ENCODE measurements at places on chromosomes 13 and 19. TPM values are rescaled to one million over a fixed set of nuclear protein-coding genes. Genes with fewer than 3 reads are reported as not detected.

DNA sequence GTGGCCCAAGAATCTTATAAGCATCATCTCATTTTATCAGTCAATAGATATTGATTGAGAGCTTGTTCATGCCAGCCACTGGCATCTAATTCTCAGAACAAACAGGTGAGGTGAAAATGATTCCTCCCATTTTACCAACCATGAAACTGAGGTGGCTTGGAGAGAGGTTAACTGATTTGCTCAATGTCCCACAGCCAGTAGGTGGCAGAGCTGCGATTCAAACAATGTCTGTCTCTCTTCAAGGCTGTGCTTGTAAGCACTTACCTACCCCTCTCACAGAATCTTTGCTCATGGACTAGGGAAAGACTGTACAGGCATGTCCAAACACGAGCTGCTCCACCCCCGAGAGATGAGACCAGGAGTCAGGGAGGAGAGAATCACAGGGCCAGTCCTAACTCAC lies 21.5 kb upstream of the GSX1 start:
- DNase-seq, result no peak

DNA sequence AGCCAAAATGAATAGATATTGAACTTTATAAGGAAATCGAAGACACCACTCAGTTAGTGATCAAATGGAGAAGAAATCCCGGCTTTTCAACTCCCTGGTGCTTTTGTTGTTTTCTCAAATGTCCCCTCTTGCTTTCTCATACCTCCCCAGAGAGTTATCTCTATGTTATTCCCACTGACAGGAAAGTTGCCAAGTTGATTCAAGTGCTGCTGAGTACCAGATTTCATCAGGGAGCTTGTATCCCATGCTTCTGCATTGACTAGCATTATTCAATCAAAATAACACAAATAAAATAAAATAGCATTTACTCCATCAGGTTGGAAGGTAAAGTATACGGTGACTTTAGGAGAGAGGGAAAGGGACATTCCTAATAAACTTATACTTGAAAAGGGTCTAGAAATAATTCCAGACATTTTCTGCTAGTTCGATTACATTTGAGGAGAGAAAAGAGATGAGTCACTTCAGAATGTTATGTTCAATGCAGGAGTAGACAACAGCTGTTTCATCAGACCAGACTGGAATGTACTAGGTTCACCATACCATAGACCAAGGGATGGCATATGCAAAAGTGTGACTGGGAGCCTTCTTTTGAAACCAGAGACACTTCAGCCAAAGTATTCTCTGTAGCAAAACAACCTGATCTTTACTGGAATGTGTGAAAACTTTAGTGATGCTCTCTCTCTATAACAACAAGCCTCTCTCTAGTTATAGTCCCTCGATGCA lies 397.8 kb downstream of the FGF14 start:
- no peak for DNase-seq

The PRSS57 gene
- 0.32 TPM for polyA plus RNA-seq

The CEACAM4 gene
- not detected for polyA plus RNA-seq

DNA sequence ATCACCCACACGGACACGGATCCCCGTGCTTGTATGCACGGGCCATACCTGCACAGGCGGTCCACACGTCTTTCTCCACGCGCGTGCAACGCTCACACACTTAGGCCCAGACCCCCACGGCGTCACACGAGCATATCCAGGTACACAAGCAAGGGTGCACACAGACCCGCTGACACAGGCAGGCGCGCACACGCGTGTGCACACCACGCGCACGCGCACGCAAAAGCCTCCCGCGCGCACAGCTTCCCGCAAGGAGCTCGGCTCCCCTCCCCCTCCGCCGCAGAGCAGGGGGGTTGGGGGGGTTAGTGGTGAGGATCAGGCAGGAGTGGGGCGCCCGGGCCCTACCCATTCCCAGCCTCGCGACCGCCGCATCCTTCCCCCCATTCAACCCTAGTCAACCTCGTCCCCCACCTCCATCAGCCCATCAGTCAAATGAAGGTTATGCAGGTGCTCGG lies 407 bp downstream of the RAB3A start:
- peak; percentile 48 for DNase-seq

The TICAM1 gene
- 6.4 TPM for polyA plus RNA-seq

The SYCN gene
- not detected for polyA plus RNA-seq

The STAP2 gene
- polyA plus RNA-seq, result 5.9 TPM

The IZUMO1 gene
- polyA plus RNA-seq, result 0.96 TPM

The PSG2 gene
- polyA plus RNA-seq, result not detected

DNA sequence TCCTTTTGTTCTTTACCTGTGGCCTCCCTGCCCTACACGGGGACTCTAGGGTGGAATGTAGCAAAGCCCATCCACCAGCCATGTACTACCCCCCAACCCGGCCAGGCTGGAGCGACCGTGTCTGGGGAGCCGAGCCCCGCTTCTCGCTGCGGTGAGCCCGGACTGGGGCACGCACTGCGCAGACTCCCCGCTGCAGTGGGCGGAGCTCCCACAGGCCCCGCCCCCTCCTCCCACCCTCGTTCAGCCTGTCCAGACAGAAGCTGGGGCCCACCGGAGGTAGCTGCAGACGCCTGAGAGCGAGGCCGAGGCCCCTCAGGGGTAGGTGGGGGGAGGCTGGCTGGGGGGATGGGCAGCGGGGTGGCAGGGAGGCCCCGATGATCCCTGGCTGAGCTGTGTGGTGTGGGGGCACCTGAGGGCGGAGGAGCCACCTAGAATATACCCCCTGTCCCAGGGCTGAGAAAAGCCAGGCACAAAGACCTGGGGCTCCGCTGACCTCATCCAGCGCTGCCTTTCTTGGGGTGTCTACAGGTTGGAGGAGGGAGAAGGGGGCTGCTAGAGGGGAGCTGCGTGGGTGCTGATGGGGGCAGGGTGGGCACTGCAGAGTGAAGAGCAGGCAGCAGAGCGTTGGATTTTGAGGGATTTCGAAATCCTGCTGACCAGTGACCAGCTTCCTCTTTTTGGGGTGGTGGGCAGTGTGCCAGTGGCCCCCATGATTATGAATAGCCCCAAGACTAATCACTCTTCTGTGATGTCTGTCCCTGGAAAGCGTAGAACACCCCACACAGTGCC lies 17.3 kb downstream of the PLD3 start:
- DNase-seq, result peak; percentile 77

DNA sequence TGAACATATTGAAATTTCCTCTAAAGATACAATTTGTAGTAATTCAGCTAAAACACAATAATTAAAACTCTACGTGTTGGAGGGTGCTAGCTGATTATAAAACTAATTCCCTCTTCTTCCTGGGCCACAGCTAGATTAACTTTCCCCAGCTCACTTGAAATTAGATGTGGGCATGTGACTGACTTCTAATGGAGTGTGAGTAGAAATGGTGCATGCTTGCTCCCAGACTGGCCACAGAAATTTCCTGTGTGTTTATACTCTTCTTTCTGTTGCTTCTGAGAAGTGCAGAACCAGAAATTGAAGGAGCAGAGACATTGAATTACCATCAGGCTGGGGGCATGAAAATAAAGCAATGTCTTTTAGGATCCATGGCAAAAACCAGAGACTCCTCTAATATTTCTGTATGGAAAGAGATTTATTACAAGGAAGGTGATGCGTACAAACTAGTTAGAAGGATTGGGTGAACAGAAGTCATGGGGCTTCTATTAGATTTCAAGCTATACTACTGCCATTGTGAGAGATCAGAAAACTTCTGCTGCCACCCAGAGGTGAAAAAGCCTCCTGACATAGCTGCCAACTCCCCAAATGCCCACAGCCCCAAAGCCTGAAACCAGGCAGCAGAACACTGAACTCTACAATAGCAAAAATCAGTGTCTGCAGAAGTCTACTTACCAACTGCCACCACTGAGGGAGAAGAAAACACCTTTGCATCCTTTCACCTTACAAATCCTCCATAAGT lies 379.2 kb upstream of the MIR17HG start:
- DNase-seq, result no peak

DNA sequence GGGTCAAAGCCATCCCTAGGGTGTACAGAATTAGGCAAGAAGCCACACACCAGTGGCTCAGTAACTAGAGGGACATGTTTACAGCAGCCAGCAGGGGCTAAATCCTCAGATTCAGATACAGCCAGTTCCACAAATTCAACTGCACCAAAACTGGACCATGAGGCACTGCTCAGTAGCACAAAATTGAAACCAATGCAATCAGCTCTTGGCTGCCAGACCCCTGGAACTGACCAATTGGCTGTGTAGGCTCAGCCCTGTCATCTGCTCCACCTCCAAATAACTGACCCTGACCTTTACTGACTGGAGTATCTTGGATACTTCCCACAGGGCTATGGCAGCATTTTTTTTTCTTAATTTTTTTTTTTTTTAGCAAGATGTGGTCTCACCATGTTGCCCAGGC lies 226.5 kb downstream of the FOXO1 start:
- no peak for DNase-seq

The NLRP9 gene
- not detected for polyA plus RNA-seq

- no peak for DNase-seq
These were observed 25.5 kb upstream of the TFDP1 start for GRCh38 chr13:113559061-113559460.

The PRODH2 gene
- polyA plus RNA-seq, result 0.12 TPM

DNA sequence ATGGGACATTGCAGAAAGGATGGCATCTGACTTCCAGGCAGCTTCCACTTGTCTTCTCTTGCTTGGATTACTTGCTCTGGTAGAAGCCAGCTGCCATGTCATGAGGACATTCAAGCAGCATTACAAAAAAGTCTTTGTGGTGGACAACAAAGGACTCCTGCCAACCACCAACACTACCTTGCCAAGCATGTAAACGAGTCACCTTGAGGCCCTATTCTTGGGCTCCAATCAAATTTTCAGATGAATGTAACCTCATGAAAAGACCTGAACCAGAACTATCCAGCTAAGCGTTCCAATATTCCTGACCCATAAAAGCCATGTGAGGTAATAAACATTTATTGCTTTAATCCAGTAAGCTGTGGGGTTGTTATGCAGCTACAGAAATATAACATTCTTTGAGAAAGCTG lies 12.5 kb downstream of the PROSER1 start:
- DNase-seq, result no peak

DNA sequence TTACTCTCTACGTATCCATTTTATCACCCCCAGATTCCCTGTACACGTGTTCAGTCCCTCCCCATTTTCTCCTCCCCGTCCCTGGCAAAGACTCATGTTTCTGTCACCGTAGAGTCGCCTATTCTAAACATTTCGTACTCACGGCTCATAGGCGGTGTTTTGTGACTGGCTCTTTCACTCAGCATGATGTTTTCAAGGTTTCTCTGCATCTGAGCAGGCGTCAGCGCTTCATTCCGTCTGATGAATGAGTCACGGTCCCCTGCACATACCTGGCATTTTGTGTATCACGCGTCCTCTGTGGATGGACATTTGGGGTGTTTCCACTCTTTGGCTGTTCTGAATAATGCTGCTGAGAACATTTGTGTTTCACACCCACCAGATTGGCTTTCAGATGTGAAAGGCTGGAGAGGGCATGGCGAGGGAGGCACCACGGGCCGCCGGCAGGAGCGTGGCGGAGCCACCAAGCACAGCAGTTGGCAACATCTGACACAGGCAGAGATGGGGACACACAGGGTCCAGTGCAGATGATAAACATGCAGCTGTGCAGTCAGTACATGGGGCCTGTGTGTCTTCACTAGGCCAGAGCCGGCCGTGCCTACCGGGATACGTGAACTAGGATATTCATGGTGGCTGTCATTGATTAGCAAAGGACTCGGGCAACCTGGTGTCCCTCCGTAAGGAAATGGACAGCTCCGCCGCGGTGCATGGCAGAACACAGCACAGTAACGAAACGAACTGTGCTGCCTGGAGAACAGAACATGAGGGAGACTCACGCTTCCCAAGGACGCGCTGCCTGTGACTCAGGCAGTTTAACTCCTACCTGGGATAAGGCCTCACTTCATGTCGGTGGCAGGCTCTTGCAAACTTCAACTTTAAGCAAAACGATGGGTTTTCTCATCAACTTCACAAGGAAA lies 117.2 kb downstream of the ATP11A start:
- no peak for DNase-seq

The LYPD3 gene
- polyA plus RNA-seq, result 2.4 TPM

- no peak for DNase-seq
These were observed 33.3 kb downstream of the NAA16 start for GRCh38 chr13:41344358-41344757.

- no peak for DNase-seq
These were observed 13.5 kb downstream of the EVI5L start for GRCh38 chr19:7843521-7843920.

DNA sequence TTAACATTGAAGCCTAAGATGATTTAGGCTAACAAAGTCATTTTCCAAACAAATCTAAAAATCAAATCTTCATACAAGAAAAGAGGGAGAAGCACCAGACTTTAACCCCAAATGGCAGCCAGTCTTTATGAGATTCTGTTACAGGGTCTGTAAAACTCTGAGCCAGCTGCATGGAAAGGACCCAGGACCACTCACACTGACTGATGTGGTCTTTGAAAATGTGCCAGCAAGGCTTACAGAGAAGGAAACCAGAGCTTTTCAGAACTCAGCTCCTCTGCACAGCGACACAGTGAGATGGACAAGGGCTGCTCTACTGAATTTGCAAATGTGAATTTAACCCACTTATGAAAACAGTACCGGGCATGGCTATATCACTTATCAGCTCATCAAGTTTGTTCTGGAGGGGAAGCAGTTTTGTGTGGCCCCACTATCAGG lies 98.8 kb upstream of the SERP2 start:
- no peak for DNase-seq

- DNase-seq, result no peak
These were observed 619 bp downstream of the MED16 start for GRCh38 chr19:892243-892893.

- no peak for DNase-seq
These were observed 84.8 kb downstream of the SLC25A15 start for GRCh38 chr13:40874138-40874779.

GRCh38 chr19:29630655-29631054 lies 24.6 kb downstream of the POP4 start:
- no peak for DNase-seq

The HPN gene
- 0.36 TPM for polyA plus RNA-seq

- DNase-seq, result no peak
These were observed 1.3 kb upstream of the PTOV1 start for GRCh38 chr19:49849433-49850220.

DNA sequence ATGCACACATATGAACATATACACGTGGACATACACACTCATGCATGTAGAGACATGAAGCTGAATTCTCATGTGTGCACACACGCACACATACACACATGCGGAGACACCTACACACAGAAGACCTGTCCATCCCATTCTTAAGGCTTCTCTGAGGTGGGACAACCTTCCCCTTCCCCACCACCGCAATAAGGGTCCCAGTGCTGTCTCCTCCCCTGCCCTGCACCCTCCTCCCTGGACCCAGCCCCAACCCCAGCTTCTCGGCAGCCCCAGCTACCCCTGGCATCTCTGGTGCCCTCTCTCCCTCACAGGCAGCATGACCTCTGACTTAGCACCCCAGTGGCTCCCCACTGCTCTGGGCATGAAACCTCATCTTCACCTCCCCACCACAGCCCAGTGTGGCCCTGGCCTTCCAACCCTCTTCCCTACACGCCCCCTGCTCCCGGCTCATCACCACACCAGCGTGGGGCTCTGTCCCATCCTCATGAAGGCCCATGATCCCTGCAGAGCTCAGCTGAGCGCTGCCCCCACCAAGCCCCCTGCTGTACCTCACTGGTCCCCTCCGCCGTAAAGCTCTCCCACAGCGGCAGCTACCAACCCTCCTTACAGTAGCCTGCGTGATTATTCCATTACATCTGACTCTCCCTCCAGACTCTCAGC lies 204.1 kb upstream of the ZNF536 start:
- no peak for DNase-seq

Measured in hindlimb muscle (tissue), 1 donor.